ENCODE measurements at places on chromosomes 12 and 14.
A peak's percentile ranks its signal among the peaks of the same experiment; 100 is the strongest.

- DNase-seq: no peak
Observed at GRCh38 chr14:60276347-60276746, 27.3 kb downstream of the PPM1A start.

- DNase-seq: no peak
Observed at GRCh38 chr14:95458459-95458858, 58.0 kb downstream of the SYNE3 start.

DNA sequence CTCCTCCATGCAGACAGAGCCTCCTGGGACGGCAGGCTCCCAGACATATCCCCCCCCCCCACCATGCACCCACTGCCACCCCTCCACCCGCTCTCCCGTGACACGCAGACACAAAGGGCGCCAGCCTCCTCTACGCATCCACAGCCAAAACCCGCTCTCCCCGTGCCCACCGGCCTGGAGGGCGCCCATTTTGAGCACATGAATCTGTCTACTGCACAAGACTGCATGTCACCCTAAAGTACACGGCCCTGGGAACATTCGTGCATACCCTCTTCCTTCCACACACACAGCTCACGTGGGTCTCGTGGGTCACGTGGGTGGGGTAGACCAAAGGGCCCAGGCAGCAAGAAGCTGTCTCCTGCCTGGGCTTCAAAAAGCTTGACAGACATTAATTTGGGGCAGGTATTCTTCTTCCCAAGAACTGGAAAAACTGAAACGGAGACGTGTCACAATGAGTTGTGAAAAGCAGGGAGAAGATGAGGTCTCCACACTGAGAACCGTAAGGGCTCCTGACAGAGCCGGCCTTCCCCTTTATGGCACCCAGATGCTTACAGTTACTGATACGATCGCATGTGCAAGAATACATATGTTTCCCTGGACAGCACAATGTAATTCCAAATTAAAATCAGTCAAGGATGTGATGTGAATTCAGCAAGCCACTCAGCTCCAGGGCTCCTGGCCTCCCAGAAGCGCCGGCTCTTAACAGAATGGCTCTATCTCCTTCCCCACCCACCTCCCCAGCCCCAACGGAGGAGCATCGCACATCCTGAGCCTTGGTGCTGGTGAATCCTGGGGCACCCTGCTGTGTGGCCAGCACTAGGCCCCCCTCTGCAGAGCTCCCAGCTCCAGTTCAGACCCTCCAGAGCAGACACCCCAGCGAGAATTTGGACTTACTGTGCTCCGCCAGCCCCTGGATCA, 1.9 kb downstream of the TGFB3 start:
- DNase-seq: no peak

GRCh38 chr14:71659159-71659558, 273.1 kb upstream of the RGS6 start:
- no peak for DNase-seq

- DNase-seq: no peak
Observed at GRCh38 chr12:76633415-76633814, 73.8 kb upstream of the OSBPL8 start.

DNA sequence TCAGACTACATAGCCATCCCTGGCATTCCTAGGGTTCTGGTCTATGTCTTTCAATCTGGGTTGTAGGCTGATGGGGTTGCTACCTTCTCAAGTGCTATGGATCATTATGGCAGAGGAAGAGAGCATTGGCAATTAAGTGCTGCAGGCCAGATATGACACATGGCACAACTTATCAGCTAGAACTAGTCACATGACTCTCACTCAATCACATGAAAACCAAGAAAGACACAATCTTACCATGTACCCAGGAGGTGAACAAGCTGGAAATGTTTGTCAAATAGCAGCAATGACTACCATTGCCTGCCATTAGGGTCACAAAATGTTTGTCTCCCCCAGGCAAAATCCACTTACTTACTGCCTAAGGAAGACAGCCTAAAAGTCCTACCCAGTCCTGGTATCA, 80.4 kb downstream of the GALNT8 start:
- DNase-seq: no peak

- DNase-seq: no peak
Observed at GRCh38 chr12:3493043-3493858, 2.2 kb downstream of the PRMT8 start.

- DNase-seq: no peak
Observed at GRCh38 chr14:89489761-89490437, 72.9 kb upstream of the FOXN3 start.

DNA sequence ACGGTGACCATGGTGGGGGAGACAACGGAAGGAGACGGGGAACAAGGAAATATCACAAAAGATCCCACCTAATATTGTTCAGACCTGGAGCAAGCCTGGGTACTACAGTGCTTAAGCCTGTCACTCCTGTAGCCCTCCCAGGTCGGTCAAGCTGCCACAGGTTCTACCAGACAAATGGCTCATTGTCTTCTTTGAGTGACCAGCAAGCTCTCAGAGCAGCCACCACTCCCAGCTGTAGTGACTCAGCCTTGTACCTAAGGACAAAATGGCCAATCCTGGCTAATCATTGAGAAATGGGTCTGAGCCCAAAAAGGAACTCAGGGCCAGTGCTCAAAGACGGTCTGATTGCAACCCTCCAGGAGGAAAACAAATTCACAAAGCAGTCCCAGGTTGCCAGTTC, 238.4 kb upstream of the NOS1 start:
- no peak for DNase-seq

- no peak for DNase-seq
Observed at GRCh38 chr14:59207506-59207933, 19.1 kb downstream of the DAAM1 start.

DNA sequence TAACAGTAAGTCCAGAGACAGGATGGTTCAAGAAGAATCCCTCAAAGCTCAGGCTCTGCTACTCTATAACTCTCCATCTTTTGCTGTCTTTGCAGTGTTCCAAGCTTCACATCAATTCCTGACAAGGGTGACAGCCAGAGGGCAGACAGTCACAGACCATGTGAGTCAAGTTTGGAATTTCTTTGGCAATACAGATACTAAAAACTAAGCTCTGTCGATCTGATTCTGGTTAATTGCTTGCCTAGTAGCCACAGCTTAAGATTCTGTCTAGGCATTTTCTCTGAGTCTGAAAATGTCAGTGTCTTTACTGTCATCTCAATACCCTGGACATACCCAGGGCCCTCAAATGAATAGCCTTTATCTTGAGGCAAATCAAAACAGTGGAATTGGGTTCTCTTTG, 153.7 kb downstream of the CEP128 start:
- DNase-seq: no peak

- no peak for DNase-seq
Observed at GRCh38 chr14:76109087-76109880, 42.4 kb upstream of the GPATCH2L start.

DNA sequence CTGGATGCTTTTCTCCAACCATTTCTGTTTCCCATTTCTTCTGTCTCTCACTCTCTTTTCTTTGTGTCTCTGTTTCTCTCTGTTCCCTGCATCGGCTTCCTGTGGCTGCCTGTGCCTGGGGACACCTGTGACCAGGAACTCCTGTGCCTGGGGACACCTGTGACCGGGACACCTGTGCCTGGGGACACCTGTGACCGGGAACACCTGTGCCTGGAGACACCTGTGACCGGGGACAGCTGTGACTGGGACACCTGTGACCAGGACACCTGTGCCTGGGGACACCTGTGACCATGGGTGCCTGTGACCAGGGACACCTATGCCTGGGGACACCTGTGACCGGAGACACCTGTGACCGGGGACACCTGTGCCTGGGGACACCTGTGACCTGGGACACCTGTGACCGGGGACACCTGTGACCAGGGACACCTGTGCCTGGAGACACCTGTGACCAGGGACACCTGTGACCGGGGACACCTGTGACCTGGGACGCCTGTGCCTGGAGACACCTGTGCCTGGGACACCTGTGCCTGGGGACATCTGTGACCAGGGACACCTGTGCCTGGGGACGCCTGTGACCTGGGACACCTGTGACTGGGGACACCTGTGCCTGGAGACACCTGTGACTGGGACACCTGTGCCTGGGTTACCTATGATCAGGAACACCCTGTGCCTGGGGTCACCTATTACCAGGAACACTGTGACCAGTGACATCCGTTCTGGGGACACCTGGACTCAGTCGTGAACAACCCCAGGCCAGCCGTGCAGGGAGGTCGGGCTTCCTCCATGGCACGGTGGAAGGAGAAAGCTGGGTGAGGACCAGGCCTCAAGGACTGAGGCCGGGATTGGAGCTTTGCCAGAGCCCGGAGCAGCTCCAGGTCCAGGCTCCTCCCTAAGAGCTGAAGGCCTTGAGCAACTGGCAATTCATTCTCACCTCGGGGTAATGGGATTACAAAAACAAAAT, 23.4 kb upstream of the FBRSL1 start:
- no peak for DNase-seq

GRCh38 chr12:102322254-102322653, 124.6 kb upstream of the PMCH start:
- no peak for DNase-seq

- DNase-seq: no peak
Observed at GRCh38 chr14:92717571-92718042, 30.8 kb downstream of the LGMN start.

- no peak for DNase-seq
Observed at GRCh38 chr14:24971255-24971654, 78.7 kb downstream of the STXBP6 start.

GRCh38 chr14:86363047-86363446, 833.1 kb downstream of the FLRT2 start:
- DNase-seq: no peak

GRCh38 chr12:47801904-47802246, 17.8 kb downstream of the HDAC7 start:
- no peak for DNase-seq

DNA sequence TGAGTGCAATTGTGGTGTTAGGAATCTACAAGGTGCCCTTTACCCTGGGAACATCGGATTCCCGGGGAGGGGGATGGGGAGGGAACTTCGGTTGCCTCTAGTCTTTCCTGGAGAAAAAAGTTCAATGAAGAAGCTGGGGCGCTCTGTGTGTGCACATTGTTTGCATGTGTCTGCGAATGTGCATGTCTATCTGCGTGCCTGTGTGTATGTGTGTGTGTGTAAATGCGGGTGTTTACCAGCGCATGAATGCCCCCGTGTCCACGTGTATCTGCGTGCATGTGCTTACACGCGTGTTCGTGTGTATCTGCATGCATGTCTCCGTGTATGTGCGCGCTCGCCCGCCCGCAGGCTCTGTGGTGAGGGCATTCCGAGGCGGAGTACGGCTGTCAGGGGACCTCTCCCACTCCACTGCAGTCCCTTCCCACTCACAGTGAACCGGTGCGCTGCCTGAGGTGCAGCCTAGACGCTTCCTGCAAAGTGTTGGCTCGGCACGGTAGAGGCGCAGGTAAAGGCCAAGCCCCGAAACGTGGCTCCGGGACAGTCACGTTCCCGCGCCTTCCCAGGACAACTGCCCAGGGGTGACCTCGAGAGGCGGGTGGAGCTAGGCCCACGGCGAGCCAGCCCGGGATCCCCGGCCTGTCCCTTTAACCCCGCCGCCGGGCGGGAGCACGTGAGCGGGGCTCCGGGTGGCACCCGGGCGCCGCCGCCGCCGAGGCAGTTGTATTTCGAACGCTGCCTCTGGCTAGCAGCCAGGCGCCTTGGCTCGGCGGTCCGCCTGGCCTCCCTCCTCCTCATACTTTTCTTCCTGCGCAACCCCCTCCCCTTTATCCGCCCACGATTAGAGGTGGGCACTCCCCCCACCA, 539 bp upstream of the HMGA2 start:
- DNase-seq: peak; percentile 100

DNA sequence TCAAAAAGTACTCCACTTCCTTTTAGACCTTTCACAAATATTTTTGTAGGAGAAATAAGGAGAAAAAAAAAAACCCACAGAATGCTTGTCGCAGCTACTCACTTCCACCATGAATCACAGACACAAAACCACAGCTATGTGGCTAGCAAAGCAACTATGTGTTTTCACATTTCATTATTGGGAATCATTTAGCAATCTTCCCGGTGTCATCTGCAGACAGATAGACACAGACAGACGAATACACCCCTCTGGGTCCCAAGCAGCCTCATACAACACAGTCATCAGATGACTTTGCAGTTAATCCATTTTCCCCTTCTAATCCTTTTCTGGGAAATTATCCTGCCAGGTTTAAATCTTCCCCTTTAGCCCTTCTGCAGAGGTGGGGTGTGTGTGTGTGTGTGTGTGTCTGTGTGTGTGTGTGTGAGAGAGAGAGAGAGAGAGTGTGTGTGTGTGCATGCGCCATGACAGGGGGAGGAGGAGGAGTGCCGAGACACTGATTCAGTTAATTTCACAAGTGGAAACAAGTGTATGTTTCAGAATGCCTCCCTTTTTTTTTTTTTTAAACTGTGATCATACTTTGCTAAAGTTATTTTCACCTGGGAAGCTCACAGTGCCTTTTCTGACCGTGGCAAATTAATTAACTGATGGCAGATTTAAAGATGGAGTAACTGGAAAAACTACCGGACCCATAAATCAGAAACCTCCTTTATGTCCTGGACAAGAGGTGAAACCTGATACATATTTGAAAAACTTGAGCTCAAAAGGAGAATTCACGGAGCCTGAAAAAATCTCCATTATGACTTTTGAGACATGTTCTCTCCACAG, 39.9 kb downstream of the LTBP2 start:
- peak; percentile 2 for DNase-seq

GRCh38 chr12:47270782-47271664, 191.3 kb upstream of the AMIGO2 start:
- DNase-seq: no peak

GRCh38 chr12:114864837-114865551, 181.0 kb upstream of the TBX3 start:
- no peak for DNase-seq

- no peak for DNase-seq
Observed at GRCh38 chr12:110311903-110312302, 30.9 kb downstream of the ATP2A2 start.

DNA sequence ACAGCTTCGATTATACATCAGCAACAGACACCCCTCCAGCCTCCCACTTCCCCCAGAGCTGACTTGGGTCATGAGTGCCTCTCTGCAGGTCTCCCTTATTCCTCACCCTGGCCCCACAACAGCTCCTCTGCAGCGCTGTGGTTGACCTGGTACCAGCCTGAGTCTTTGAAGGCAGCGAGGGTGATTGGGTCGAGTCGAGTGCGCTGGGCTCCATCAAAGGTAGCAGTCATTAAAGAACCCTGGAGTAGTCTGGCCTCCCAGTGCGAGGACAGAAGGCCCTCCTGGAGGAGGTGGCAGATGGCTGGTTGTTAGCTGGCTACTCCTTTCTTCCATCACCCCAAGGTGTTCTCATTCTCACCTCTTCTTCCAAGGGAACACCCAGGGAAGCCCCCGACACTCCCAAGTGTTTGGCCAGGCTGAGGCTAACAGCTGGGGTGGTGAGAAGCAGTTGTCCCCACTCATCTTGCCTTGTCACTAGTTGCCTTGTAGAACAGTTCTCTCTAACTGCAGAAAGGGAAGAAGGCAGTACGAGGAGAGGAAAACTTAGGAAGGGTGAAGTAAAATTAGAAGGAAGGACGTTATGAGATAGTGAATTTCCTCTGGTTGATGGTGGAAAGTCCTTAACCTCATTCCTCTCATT, 2.7 kb downstream of the CIROP start:
- no peak for DNase-seq

- no peak for DNase-seq
Observed at GRCh38 chr14:61188196-61188595, 92.9 kb downstream of the TMEM30B start.
